AG10803 (cell line): ENCODE measurements at places on chromosomes 5 and 9.

- no peak for DNase-seq
These were observed 298.4 kb upstream of the PRDM9 start for GRCh38 chr5:23208959-23209431.

DNA sequence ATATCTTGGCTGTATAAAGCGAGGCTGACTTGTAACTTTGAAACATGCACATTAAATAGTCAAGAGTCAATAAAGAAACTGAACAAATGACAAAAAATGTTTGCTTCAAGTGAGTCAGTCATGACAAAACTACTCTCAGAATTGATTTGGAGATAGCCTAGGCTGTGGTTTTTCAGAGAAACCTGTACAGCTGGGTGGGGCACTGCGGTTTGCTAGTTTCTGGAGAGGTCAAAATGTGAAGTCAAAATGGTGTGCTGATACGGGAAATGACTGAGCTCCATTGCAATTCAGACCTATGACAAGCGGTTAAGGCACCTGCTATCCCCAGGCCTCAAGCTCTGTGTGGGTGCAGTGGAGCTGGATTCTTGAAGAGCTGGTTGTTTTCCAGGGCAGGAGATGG is 10.3 kb upstream of the CD180 start:
- peak; percentile 13 for DNase-seq

DNA sequence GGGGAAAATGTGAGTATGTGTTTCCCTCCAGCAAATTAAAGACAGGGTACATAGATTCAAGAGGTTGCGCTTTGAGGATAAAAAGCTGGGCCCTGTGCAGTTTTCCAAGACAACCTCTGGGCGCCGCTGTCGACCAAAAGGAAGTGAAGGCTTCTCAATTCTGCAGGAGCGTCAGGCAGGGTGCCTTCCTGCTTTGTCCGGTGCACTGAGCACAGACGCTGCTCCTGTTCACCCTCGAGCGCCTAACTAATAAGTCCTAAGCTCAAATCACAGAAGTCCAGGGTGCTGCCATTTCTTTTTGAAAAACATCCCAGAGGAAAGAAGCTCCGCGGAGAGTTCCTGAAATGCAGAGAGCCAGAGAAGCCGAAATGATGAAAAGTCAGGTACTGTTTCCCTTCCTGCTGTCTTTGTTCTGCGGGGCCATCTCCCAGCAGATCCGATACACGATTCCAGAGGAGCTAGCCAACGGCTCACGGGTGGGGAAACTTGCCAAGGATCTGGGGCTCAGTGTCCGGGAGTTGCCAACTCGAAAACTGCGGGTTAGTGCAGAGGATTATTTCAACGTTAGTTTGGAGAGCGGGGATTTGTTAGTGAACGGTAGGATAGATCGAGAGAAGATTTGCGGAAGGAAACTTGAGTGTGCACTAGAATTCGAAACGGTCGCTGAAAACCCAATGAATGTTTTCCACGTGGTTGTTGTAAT is at the start of gene PCDHGB1:
PCDHGB1 (plus strand) TSS at position 183 of the 703 bp plus-strand sequence; CDS start at position 345, 162 bp downstream.
- peak; percentile 69 for DNase-seq

DNA sequence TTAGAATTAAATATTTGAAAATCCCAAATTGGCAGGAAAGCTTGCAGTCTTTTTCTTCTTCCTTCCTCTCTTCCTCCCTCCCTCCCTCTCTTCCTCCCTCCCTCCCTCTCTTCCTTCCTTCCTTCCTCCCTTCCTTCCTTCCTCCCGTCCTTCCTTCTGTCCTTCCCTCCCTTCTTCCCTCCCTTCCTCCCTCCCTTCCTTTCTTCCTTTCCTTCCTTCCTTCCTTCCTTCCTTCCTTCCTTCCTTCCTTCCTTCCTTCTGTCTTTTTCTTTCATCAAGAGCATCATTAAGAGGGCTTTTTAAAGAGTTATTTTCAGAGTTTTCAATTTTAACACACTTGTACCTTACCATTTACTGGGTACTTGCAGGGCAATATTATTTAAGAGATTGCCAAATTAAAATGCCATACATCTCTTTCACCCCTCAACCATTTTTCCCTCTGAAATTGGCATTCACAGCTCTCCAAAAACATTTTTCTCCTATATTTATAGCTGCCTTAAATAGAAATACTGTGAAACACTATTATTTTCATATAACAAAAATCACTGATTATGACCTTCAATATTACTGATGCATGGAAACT is 99.2 kb upstream of the C6 start:
- no peak for DNase-seq
